ENCODE measurements at places on chromosomes 1 and 21.

DNA sequence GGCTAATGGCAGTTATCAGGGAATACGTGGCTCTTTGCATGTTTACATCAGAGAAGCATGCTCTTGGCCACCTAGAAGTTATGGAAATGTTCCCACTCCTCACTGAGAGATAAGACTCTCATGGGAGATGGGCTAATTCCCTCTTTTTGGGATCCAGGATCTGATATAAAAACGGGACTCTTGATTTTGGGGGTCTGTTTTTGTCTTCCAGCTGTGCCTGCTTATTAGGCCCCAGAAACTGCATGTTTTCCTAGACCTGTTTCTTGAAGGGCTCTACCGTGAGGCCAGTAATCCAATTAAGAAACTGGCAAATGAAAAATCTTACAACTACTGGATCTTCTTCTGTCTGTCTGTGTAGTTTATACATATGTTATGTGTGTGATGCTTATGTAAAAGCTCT, 47.0 kb upstream of the PTCH2 start:
- peaks cover 8% of the 10 kb centered on the region for H3K36me3 ChIP-seq
- DNase-seq, result no peak
- H3K27ac ChIP-seq, result no peak overlapping the region
- H3K4me3 ChIP-seq, result no peak overlapping the region

GRCh38 chr1:109877776-109878175, 32.9 kb upstream of the CSF1 start:
- H3K4me1 ChIP-seq, result peaks cover 6% of the 10 kb centered on the region
- no peak overlapping the region for H3K27ac ChIP-seq

- no peak overlapping the region for H3K4me3 ChIP-seq
- peaks cover 27% of the 10 kb centered on the region for H3K27me3 ChIP-seq
- H3K27ac ChIP-seq, result no peak overlapping the region
- no peaks in the 10 kb centered on the region for H3K36me3 ChIP-seq
- no peak for DNase-seq
Observed at GRCh38 chr1:65942476-65942875, 149.8 kb downstream of the PDE4B start.

GRCh38 chr1:232853994-232854797, 49.0 kb downstream of the MAP10 start:
- H3K36me3 ChIP-seq, result no peaks in the 10 kb centered on the region
- no peaks in the 10 kb centered on the region for H3K4me1 ChIP-seq
- no peak for DNase-seq
- H3K27ac ChIP-seq, result no peak overlapping the region
- H3K4me3 ChIP-seq, result no peak overlapping the region
- peaks cover 10% of the 10 kb centered on the region for H3K27me3 ChIP-seq

DNA sequence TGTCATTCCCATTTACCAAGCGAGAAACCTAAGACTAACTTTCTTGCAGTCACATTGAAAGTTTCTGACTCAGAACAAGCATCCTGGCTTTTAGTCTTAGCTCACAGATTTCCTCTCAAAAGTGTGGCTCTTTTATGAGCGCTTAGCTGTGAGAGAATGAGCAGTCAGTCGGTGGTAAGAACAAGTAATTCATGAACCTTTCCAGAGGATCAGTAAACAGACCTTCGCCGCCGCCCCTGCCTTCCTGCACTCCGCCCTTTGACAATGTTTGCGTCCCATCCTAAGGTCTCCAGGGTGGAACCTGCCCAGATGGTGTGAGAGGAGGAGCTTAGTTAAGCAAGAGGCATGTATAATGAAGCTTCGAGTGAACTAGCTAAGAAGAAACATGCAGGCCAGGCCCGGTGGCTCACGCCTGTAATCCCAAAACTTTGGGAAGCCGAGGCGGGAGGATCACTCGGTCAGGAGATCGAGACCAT, 142.4 kb downstream of the GLUL start:
- H3K36me3 ChIP-seq, result no peaks in the 10 kb centered on the region
- peaks cover 12% of the 10 kb centered on the region for H3K4me1 ChIP-seq
- no peak for DNase-seq
- H3K27ac ChIP-seq, result no peak overlapping the region

DNA sequence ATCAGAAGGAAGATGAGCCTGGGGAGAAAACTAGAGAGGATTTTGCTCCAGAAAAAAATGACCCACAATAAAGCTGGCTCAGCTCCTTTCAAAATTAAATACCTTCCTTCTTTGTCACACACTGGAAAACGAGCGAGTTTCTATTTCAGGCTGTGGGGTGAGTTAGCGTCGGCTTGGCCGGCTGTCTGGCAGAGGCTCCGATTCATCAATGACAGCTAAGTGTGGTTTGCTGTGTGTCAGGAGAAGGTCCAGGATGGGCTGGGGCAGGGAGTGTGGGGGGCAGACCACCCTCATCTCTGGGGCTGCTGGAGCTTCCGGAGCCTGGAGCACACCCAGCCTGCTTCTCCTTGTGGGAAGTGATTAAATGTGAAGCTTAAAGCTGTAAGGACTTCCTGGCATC, 120.2 kb downstream of the ETS2 start:
- no peak for DNase-seq
- no peaks in the 10 kb centered on the region for H3K36me3 ChIP-seq
- no peak overlapping the region for H3K4me3 ChIP-seq
- H3K27me3 ChIP-seq, result peaks cover 63% of the 10 kb centered on the region
- H3K27ac ChIP-seq, result no peak overlapping the region

DNA sequence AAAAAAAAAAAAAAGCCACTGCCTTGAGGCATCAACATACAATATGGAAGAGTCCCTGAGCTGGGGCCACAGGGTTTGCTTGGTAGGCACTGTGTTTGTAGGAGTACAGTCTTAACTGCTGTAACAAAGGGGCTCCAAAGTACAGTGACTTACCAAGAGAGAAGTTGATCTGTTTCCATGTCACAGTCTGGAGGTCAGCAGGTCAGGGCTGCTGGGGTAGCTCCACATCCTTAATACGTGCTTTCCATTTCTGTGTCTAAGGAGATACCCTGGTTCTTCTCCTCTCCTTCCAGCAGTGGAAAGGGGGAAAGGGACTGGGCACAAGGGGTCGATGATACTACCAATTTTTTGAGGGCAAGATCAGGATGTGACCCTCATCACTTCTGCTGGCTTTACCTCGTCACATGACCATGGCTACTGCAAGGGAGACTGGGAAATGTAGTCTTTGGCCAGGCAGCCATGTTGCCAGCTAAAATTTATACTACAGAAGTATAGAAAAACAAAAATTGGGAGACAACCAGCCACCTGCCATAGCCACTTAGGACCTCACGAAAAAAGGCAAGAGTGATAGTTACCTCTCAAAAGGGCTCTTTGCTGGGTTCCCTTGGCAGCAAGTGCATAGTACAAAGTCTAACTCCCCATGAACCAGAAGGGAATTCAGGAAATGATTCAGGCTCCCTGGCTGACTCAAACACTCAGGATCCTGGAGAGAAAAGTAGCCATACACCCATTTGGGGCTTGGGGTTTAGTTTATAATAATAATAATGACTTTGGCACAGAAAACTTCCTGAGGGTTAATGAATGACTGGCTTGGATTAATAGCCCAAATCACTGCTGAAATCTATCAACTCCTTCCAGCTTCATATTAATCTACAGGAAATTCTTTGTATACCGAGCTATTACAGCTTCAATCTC, 52.7 kb upstream of the ATP5PO start:
- no peak overlapping the region for H3K4me3 ChIP-seq
- H3K27me3 ChIP-seq, result no peaks in the 10 kb centered on the region
- peak overlapping the region; percentile 59 for H3K27ac ChIP-seq
- peaks cover 14% of the 10 kb centered on the region for H3K36me3 ChIP-seq
- H3K4me1 ChIP-seq, result peaks cover 27% of the 10 kb centered on the region

DNA sequence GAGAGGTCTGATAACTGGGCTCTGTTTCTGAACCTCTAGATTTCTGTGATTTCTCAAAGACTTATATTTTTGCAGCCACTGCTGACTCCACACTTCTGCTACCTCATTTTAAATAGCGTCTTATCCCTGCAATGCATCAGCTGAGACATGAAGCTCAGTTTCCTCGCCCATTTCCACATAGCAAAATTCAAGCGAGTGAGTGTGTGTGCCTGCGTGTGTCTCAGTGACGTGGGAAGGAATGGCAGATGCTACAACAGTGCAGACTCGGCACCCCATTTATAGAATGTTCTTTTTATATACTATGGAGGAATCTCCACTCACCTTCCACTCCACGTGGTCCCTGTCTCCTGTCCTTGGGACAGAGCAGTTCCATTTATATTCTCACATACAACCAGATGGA, 35.7 kb downstream of the ZMYND12 start:
- H3K4me3 ChIP-seq, result no peak overlapping the region
- H3K4me1 ChIP-seq, result no peaks in the 10 kb centered on the region
- H3K27ac ChIP-seq, result no peak overlapping the region
- no peak for DNase-seq
- peaks cover 53% of the 10 kb centered on the region for H3K27me3 ChIP-seq

GRCh38 chr1:154955039-154955717, 721 bp downstream of the PBXIP1 start:
- DNase-seq, result peak; percentile 96
- peaks cover 61% of the 10 kb centered on the region for H3K4me1 ChIP-seq
- no peaks in the 10 kb centered on the region for H3K27me3 ChIP-seq
- peak overlapping the region; percentile 97 for H3K4me3 ChIP-seq
- H3K27ac ChIP-seq, result peak overlapping the region; percentile 98

DNA sequence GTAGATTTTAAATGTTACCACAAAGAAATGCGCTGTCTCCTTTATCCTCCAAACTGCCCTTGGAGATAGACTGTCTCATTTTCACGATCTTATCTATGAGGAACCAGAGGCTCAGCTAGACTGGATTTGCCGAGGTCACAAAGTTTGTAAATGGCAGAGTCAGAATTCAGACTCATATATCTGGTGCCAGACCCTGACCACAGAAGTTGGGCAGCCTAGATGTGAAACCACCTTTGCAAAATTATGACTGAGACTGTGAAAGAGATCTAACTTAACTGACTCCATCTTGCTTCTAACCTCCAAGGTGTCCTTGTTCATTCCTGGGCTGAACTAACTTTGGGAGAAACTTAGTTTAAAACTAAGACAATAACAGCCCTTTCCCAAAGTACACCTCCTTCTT, 14.1 kb downstream of the CNR2 start:
- H3K4me1 ChIP-seq, result peaks cover 41% of the 10 kb centered on the region
- peaks cover 17% of the 10 kb centered on the region for H3K36me3 ChIP-seq
- no peak for DNase-seq
- no peak overlapping the region for H3K4me3 ChIP-seq
- peak overlapping the region; percentile 94 for H3K27ac ChIP-seq

GRCh38 chr1:217419194-217419551, 211.7 kb downstream of the GPATCH2 start:
- peaks cover 16% of the 10 kb centered on the region for H3K27me3 ChIP-seq
- H3K27ac ChIP-seq, result no peak overlapping the region
- no peak overlapping the region for H3K4me3 ChIP-seq
- no peak for DNase-seq
- no peaks in the 10 kb centered on the region for H3K4me1 ChIP-seq

- H3K4me1 ChIP-seq, result no peaks in the 10 kb centered on the region
- peaks cover 38% of the 10 kb centered on the region for H3K27me3 ChIP-seq
- H3K36me3 ChIP-seq, result no peaks in the 10 kb centered on the region
- no peak overlapping the region for H3K27ac ChIP-seq
- H3K4me3 ChIP-seq, result no peak overlapping the region
Observed at GRCh38 chr1:56814205-56814604, 5.0 kb downstream of the FYB2 start.

DNA sequence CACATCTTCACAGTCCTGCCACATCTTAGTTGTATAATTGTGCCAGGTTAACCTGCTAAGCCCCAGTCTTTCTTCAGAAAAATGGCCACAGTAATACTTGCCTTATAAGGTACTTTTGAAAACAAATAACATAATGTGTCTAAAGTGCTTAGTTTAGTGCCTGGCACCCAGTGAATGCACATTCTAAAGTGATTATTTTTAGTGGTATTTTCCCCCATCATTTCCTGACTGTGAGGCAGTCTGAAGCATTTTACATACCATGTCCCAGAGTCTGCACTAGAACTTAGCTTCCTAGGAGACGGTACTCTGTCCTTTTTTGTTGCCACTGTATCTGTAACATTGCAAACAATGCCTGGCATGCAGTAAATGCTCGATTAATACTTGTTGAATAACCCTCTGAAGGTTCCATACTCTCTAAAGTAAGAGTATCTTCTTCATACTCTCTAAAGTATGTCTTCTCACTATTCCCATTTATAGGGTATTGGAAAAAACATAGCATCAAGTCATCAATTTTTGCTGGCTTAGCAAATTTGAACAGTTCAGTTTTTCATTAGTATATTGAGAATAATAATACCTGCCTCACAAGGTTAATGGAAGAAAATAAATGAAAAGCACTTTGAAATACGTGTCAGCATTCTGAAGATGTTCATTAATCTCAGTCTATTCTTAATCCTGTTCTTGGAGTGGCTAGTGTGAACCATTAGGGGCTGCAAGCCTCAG, 43.7 kb downstream of the FMO3 start:
- no peaks in the 10 kb centered on the region for H3K4me1 ChIP-seq
- peaks cover 37% of the 10 kb centered on the region for H3K27me3 ChIP-seq
- DNase-seq, result no peak
- H3K4me3 ChIP-seq, result no peak overlapping the region

GRCh38 chr1:208929575-208929974, 653.9 kb upstream of the CAMK1G start:
- peaks cover 1% of the 10 kb centered on the region for H3K36me3 ChIP-seq
- no peak for DNase-seq
- no peaks in the 10 kb centered on the region for H3K4me1 ChIP-seq
- no peak overlapping the region for H3K4me3 ChIP-seq

DNA sequence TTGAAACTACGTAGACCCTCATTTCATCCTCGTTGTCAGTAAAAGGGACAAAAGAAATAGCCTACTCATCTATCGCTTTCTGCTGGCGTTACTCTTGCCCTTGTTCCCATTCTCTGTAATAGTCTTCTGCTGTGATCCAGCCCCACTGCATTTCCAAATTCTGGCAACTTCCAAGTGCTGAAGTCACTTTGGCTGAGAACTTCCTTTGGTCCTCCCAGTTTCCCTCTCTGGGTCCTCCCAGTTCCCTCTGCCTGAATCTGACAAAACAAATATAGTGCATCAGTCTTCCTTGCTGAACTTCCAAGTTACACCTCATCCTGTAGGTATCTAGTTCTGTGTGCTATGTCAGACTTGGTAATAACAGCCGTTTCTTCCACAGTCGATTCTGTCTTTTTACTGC, 47.0 kb upstream of the PLA2G4A start:
- H3K27ac ChIP-seq, result no peak overlapping the region
- H3K4me1 ChIP-seq, result no peaks in the 10 kb centered on the region
- no peaks in the 10 kb centered on the region for H3K36me3 ChIP-seq
- no peak overlapping the region for H3K4me3 ChIP-seq
